ENCODE measurements at places on chromosomes 7 and 10.
A peak's percentile ranks its signal among the peaks of the same experiment; 100 is the strongest.

GRCh38 chr10:23174074-23174976 is 17.8 kb upstream of the PTF1A start:
- DNase-seq = no peak

- DNase-seq = no peak
Measured at GRCh38 chr10:92822964-92823363, 25.4 kb upstream of the EXOC6 start.

- no peak for DNase-seq
Measured at GRCh38 chr7:113816639-113817038, 102.2 kb downstream of the PPP1R3A start.

DNA sequence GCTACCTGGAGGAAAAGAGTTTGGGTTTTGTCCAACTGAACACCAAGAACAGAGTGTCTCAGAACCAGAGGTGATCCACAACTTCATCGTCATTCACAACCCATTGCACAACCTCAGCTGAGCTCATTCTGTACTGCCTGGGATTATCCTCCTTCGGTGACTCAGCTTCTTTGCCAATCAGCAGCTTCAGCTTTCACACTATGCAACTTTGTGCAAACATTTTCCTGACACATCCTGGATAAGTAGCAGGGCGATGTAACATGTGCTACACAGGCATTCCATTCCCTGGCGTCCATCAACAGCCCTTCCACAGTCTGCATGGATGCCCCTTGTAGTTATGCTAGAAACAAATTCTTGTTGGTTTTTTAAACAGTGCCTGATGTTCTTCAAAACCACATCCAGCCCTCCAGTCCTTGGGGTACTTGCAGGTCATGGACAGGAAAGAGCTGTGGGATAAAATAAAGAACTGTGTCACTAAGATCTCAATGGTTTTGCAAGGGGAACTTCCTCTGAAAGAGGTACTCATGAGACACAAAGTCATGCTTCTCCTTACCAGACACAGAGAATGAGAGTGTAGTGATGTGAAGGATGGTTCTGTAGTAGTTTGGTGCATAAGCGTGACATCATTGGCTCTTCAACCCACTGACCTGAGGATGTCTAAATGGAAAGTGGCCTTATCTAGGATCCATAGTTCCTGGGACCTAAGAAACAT is 478.5 kb downstream of the KIF20B start:
- DNase-seq = peak; percentile 98

DNA sequence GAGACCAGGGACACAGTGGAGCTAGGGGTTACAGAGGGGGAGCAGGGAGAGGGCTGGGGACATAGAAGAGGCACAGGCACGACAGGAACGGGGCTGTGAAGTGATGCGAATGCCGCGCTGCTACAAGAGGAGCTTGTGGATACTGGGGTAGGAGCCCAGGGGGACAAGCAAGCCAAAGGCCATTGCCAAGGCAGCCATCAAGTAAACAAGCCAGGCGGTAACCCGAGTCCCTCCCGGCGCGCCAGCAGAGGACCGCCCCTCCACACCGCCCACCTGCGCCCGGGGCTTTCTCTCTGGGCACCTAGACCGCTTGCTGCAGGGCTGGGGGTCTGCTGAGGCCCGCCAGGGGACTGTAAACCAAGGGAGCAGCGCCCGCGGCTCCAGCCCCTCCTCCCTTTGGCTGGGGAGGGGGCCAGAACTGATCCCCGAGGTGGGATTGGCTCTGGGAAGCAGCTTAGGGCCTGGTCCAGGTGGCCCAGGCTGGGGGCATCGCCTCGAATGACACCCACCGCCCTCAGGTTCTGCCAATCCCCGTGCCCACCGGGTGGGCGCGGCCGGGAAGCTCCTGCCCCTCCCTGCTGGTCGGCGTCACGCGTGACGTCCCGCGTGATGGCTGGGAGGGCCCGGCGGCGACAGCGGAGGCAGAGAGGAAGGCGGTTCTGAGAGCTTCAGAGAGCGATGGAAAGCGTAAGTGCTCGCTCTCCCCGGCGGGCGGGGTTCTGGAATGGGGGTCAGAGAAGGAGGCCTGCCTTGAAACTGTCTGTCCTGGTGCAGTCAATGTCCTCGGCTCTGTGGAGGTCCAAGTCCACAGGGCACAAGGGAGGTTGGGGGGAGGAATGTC is 982 bp downstream of the SFXN3 start:
- DNase-seq = peak; percentile 63

GRCh38 chr7:44084701-44085100 is 2.4 kb upstream of the POLM start:
- no peak for DNase-seq

GRCh38 chr7:22110881-22111280 is 165.2 kb upstream of the CDCA7L start:
- DNase-seq = no peak

- DNase-seq = no peak
Measured at GRCh38 chr10:74006269-74006668, 8.4 kb downstream of the VCL start.

Measured in NCI-H226 (cell line).